ENCODE measurements at places on chromosomes 2 and 18. TPM values are rescaled to one million over a fixed set of nuclear protein-coding genes. Genes with fewer than 3 reads are reported as not detected.

DNA sequence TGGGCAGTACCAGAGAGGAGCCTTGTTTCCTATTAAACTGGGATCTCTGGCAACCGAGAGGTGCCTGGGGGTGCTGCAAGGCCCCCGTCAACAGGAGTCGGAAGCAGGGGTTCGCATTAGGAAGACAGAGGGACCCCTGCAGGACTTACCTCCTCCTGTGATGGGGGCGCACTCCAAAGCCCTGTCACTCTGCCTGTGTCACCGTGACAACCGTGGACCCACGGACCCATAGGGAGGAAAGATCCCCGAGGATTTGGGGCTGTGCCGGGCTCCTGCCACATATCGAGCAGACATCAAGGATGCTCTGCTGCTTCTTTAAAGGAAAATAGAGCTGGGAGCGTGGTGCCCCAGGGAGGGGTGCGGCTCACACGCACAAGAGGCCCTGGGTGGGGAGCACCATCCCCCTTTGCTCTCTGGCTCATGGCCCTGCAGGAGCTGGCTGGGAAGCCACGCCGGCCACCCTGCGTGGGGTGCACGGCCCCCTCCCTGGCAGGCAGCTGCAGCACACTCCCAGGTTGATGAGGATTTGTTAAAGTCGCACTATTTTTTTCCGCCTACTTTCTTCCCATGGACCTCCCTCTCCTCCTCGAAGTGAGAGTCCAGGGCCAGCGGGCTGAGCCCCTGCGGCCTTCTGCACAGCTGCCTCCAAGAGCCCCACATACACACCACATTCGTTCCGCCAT, 167.5 kb downstream of the TWIST2 start:
- peaks cover 5% of the 10 kb centered on the region for H3K27me3 ChIP-seq
- H3K4me3 ChIP-seq, result no peak overlapping the region
- no peak overlapping the region for H3K27ac ChIP-seq
- DNase-seq, result no peak
- H3K4me1 ChIP-seq, result no peaks in the 10 kb centered on the region

DNA sequence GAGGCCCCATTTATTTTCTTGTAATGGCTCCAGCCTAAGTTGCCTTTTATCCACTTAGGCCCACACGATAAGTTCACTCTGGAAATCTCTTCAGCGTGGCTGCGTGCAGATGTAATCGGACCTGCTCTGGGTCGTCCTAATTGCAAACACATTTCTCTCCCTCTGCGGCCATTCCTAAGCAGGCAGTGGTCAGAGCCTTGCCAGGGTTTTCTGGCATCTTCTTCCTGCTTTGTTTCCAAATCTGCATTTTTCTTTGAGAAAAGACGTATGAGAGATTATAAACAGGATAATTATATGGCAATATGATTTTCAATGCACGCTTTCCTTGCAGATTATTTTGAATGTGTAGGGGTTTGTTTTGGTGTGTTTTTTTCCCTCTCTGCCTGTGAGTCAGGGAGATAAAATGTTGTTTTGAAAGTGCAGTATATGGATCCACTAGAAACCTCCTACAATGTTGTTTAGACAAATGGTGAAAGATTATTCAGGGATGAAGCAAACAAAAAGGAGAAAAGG, 239.4 kb upstream of the TANK start:
- H3K27me3 ChIP-seq, result no peaks in the 10 kb centered on the region
- H3K36me3 ChIP-seq, result no peaks in the 10 kb centered on the region
- DNase-seq, result peak; percentile 54
- H3K4me1 ChIP-seq, result peaks cover 9% of the 10 kb centered on the region

Gene OR6B2
- polyA plus RNA-seq, result not detected

Gene ACOXL
- 0.01 TPM for polyA plus RNA-seq

- DNase-seq, result peak; percentile 49
- no peaks in the 10 kb centered on the region for H3K4me1 ChIP-seq
- H3K27ac ChIP-seq, result no peak overlapping the region
Measured at GRCh38 chr2:9002637-9003365, 683 bp downstream of the MBOAT2 start.

- H3K27ac ChIP-seq, result no peak overlapping the region
- H3K4me3 ChIP-seq, result no peak overlapping the region
- no peaks in the 10 kb centered on the region for H3K36me3 ChIP-seq
- no peak for DNase-seq
- peaks cover 11% of the 10 kb centered on the region for H3K27me3 ChIP-seq
Measured at GRCh38 chr2:232377319-232377718, 1.2 kb upstream of the ALPP start.

- no peak overlapping the region for H3K4me3 ChIP-seq
- no peak overlapping the region for H3K27ac ChIP-seq
Measured at GRCh38 chr2:176557821-176558220, 288.6 kb downstream of the MTX2 start.

- no peak for DNase-seq
- H3K27ac ChIP-seq, result no peak overlapping the region
- no peaks in the 10 kb centered on the region for H3K4me1 ChIP-seq
- no peaks in the 10 kb centered on the region for H3K27me3 ChIP-seq
- peak overlapping the region; percentile 51 for H3K4me3 ChIP-seq
Measured at GRCh38 chr2:36697424-36698066, 1.0 kb downstream of the VIT start.

Gene ASB18
- 1.1 TPM for polyA plus RNA-seq

Gene SETBP1
- 0.61 TPM for polyA plus RNA-seq

GRCh38 chr2:95260028-95261023, 13.9 kb upstream of the PROM2 start:
- no peaks in the 10 kb centered on the region for H3K36me3 ChIP-seq
- no peak overlapping the region for H3K4me3 ChIP-seq
- H3K27ac ChIP-seq, result no peak overlapping the region
- H3K27me3 ChIP-seq, result no peaks in the 10 kb centered on the region

GRCh38 chr2:201135386-201135785, 19.4 kb downstream of the CFLAR start:
- H3K27ac ChIP-seq, result peak overlapping the region; percentile 100
- H3K36me3 ChIP-seq, result peaks cover 9% of the 10 kb centered on the region

GRCh38 chr2:145007093-145007959, 487.4 kb upstream of the ZEB2 start:
- peak overlapping the region; percentile 34 for H3K27ac ChIP-seq
- no peaks in the 10 kb centered on the region for H3K4me1 ChIP-seq
- peak; percentile 61 for DNase-seq
- no peak overlapping the region for H3K4me3 ChIP-seq
- no peaks in the 10 kb centered on the region for H3K27me3 ChIP-seq
- H3K36me3 ChIP-seq, result no peaks in the 10 kb centered on the region

Gene TMEM18
- 27.9 TPM for polyA plus RNA-seq

Gene INHA
- polyA plus RNA-seq, result 0.18 TPM

GRCh38 chr2:143720095-143720664, 591.0 kb downstream of the ARHGAP15 start:
- H3K27me3 ChIP-seq, result no peaks in the 10 kb centered on the region
- H3K36me3 ChIP-seq, result no peaks in the 10 kb centered on the region
- no peak overlapping the region for H3K27ac ChIP-seq
- no peak overlapping the region for H3K4me3 ChIP-seq
- H3K4me1 ChIP-seq, result no peaks in the 10 kb centered on the region

- H3K27ac ChIP-seq, result no peak overlapping the region
- H3K36me3 ChIP-seq, result peaks cover 34% of the 10 kb centered on the region
- H3K4me1 ChIP-seq, result peaks cover 22% of the 10 kb centered on the region
- no peak for DNase-seq
- H3K27me3 ChIP-seq, result no peaks in the 10 kb centered on the region
- H3K4me3 ChIP-seq, result no peak overlapping the region
Measured at GRCh38 chr2:39733070-39733674, 45.9 kb downstream of the THUMPD2 start.

Gene NEB
- 796 TPM for polyA plus RNA-seq

Gene LBX2
- 0.68 TPM for polyA plus RNA-seq

DNA sequence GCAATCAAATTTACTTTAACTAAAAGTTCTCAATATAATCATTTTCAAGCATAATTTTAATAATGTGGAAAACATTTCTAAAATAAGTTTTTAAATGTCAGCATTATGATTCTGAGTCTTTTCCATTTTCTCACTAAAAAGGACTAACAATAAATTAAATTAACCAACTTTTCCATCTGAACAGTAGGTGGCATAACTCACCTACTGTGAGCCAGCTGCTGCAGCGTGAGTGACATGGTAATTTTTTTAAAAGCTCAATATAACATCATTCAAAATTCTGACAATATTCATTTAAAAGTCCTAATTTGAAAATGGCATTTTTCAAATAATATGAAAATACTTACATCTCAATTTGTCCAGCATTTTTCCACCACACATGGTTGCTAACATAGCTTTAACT, 66.5 kb downstream of the DTNB start:
- H3K36me3 ChIP-seq, result no peaks in the 10 kb centered on the region
- DNase-seq, result no peak
- no peak overlapping the region for H3K4me3 ChIP-seq
- no peaks in the 10 kb centered on the region for H3K4me1 ChIP-seq

Gene OBSL1
- 35.9 TPM for polyA plus RNA-seq

GRCh38 chr2:226488034-226488433, 311.6 kb downstream of the IRS1 start:
- H3K27me3 ChIP-seq, result no peaks in the 10 kb centered on the region
- H3K27ac ChIP-seq, result no peak overlapping the region
- no peak for DNase-seq

- H3K36me3 ChIP-seq, result no peaks in the 10 kb centered on the region
- peak overlapping the region; percentile 56 for H3K27ac ChIP-seq
- no peak overlapping the region for H3K4me3 ChIP-seq
- H3K4me1 ChIP-seq, result peaks cover 2% of the 10 kb centered on the region
- peak; percentile 61 for DNase-seq
Measured at GRCh38 chr2:191696001-191696400, 18.1 kb downstream of the NABP1 start.

DNA sequence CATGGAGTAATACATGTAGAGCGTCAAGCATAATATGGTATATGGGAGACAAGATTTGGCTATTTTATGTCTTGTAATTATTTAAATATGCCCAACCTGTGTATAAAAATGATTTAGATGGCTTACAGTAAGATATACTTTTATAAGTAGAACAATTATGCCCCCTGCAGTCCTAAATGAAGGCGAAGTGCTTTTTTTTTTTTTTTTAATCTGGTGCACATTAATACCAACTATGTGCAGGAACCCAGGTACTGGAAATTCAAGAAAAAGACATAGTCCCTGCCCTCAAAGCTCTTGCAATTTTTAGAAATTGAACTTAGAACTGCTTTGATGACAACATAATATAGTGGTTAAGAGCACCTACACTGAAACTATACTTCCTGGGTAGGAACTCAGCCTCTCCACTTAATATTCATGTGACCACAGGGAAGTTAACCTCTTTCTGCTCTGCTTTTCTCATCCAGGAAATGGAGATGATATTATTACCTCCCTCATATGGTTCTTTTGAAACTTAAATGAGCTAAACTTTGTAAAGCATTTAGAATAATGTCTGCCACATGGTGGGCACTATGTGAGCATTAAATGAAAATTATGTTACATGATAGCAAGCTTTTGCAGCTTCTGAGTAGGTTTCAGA, 38.1 kb downstream of the AFTPH start:
- H3K27ac ChIP-seq, result no peak overlapping the region
- peaks cover 23% of the 10 kb centered on the region for H3K4me1 ChIP-seq
- no peak for DNase-seq
- no peak overlapping the region for H3K4me3 ChIP-seq
- H3K27me3 ChIP-seq, result no peaks in the 10 kb centered on the region

Gene RTKN
- 12.1 TPM for polyA plus RNA-seq

GRCh38 chr2:118614841-118615271, 232.6 kb downstream of the EN1 start:
- no peaks in the 10 kb centered on the region for H3K4me1 ChIP-seq
- H3K27me3 ChIP-seq, result no peaks in the 10 kb centered on the region
- DNase-seq, result no peak
- H3K4me3 ChIP-seq, result no peak overlapping the region

All from psoas muscle (tissue), 8 donors.